RPMI7951 (cell line): ENCODE measurements at places on chromosomes 16 and 17. TPM values are rescaled to one million over a fixed set of nuclear protein-coding genes. Genes with fewer than 3 reads are reported as not detected.

The OTOA gene
- not detected in 2 replicates for total RNA-seq

The USH1G gene
- total RNA-seq, result not detected in 2 replicates

The IFT20 gene
- 47.7 and 51.9 TPM in 2 replicates for total RNA-seq

The ZNF469 gene
- total RNA-seq, result 0.12 and 0.39 TPM in 2 replicates

The MT4 gene
- not detected in 2 replicates for total RNA-seq

The KCNAB3 gene
- total RNA-seq, result 1.1 TPM in 2 replicates

The ICAM2 gene
- not detected in 2 replicates for total RNA-seq

The CLEC18C gene
- not detected in 2 replicates for total RNA-seq

The DNAH3 gene
- under 0.01 TPM in 1 of 2 replicates, not detected in the other for total RNA-seq

The C16orf92 gene
- total RNA-seq, result not detected in 2 replicates

The AANAT gene
- not detected in 2 replicates for total RNA-seq

The MPP2 gene
- 0.78 and 0.96 TPM in 2 replicates for total RNA-seq

The GP1BA gene
- total RNA-seq, result not detected in 2 replicates

The MRC2 gene
- total RNA-seq, result 124 and 152 TPM in 2 replicates

The CPHXL2 gene
- not detected in 2 replicates for total RNA-seq

The GRIN2A gene
- 0.59 and 1.2 TPM in 2 replicates for total RNA-seq

The ACE gene
- total RNA-seq, result 0.68 and 0.72 TPM in 2 replicates

The ATP2A1 gene
- total RNA-seq, result 0.20 TPM in 1 of 2 replicates, not detected in the other

The TEKT5 gene
- not detected in 2 replicates for total RNA-seq

The GDPD3 gene
- total RNA-seq, result 0.29 and 0.48 TPM in 2 replicates

The MYL11 gene
- total RNA-seq, result not detected in 2 replicates

The ACSM5 gene
- total RNA-seq, result not detected in 2 replicates

The KRTAP2-1 gene
- 0.48 TPM in 1 of 2 replicates, not detected in the other for total RNA-seq

The MYO15B gene
- under 0.01 TPM in 1 of 2 replicates, not detected in the other for total RNA-seq

The RPRML gene
- not detected in 2 replicates for total RNA-seq

The MAP2K3 gene
- 7.1 and 13.0 TPM in 2 replicates for total RNA-seq

The MILR1 gene
- total RNA-seq, result 21.6 and 23.7 TPM in 2 replicates

The APOBR gene
- total RNA-seq, result not detected in 2 replicates

The KRT9 gene
- total RNA-seq, result not detected in 2 replicates

The DRC7 gene
- total RNA-seq, result not detected in 2 replicates

The KRT40 gene
- not detected in 2 replicates for total RNA-seq

The RNF227 gene
- total RNA-seq, result 2.3 and 7.8 TPM in 2 replicates

The TM4SF5 gene
- not detected in 2 replicates for total RNA-seq

The BCAR1 gene
- 19.7 and 20.3 TPM in 2 replicates for total RNA-seq

The TBX6 gene
- total RNA-seq, result 0.10 and 0.48 TPM in 2 replicates

The TRPV2 gene
- 123 and 130 TPM in 2 replicates for total RNA-seq

The OR2C1 gene
- not detected in 2 replicates for total RNA-seq

The RARA gene
- 10.2 and 13.3 TPM in 2 replicates for total RNA-seq

The CD300LG gene
- total RNA-seq, result not detected in 2 replicates

The LRRC46 gene
- total RNA-seq, result 0.10 TPM in 1 of 2 replicates, not detected in the other

The TUBG2 gene
- 19.9 and 21.6 TPM in 2 replicates for total RNA-seq

The GLIS2 gene
- total RNA-seq, result 0.24 and 0.49 TPM in 2 replicates

The HSPB9 gene
- total RNA-seq, result not detected in 2 replicates

The KRTAP1-5 gene
- not detected in 2 replicates for total RNA-seq

The SOX15 gene
- total RNA-seq, result not detected in 2 replicates

The ZPBP2 gene
- not detected in 2 replicates for total RNA-seq

The CACNG5 gene
- total RNA-seq, result not detected in 2 replicates

The PDE6G gene
- total RNA-seq, result 0.29 TPM in 1 of 2 replicates, not detected in the other

The ZNF597 gene
- 1.7 and 1.8 TPM in 2 replicates for total RNA-seq

The WNT3 gene
- total RNA-seq, result 0.20 and 0.96 TPM in 2 replicates

The TBC1D3D gene
- total RNA-seq, result not detected in 2 replicates

The SPN gene
- total RNA-seq, result 0.20 TPM in 1 of 2 replicates, not detected in the other

The IL34 gene
- 0.12 and 0.29 TPM in 2 replicates for total RNA-seq

The SAMD14 gene
- total RNA-seq, result 0.10 and 0.24 TPM in 2 replicates

The EVI2B gene
- 1.1 TPM in 2 replicates for total RNA-seq
